Breast epithelium (tissue), 4 donors: ENCODE measurements at places on chromosomes 2 and 18.

DNA sequence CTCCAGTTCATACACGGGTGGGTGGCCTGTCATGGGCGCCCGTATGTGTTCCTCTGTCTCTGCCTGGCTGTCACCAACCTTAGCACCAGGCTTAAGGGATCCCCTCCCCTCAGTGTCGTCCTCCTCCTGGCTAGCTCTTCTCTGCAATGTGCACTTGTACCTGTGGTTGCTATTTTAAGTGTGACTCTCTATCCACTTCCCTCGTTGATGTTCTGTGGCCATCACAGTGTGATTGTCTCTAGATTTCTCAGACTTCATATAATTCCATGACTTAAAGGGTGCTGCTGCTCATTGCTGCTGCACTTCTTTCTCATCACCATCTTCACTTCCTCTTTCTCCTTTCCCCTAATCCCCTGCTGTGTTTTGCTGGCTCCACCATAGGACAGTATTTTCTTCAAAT is 143.4 kb downstream of the EML6 start:
- DNase-seq, result no peak

GRCh38 chr2:231159306-231159705 is 34.5 kb upstream of the HTR2B start:
- no peak for DNase-seq

DNA sequence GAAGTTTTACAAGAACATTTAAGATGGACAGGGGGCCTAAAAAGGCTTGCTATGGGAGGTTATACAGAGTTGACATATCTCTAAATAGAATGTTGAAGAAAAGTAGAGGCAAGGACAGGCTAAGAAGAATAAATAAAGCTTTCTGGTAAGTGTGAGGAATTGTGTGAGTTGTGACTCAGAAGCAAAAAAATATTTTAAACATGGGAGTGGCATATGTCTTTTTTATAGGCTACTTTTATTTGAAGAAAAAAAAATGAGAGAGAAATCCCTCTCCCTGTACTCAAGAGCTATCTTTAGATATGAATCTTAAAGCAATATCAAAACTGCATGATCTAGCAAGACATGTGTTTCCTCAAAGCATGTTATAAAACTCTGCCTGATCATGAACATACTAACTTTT is 41.1 kb downstream of the RAB3GAP1 start:
- DNase-seq, result no peak

DNA sequence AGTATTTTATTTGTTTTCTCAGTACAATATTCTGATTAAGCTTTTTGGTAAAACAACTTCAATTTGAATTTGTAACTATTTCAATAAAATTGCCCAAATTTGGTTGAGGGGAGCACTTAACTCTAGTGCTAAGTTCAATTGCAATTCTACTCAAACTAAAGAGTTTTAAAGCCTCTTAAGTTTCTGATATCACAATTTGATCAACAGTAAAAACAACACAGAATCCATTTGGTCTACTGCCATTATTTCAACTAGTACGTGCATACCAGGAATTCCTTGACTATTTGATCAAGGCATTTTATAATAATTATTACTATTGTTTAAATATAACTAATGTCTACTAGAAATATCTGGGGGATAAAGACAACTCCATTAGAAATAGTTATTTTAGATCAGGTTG is 150.9 kb downstream of the ROCK1 start:
- no peak for DNase-seq

- no peak for DNase-seq
These were observed 11.5 kb upstream of the ALPP start for GRCh38 chr2:232367016-232367415.

DNA sequence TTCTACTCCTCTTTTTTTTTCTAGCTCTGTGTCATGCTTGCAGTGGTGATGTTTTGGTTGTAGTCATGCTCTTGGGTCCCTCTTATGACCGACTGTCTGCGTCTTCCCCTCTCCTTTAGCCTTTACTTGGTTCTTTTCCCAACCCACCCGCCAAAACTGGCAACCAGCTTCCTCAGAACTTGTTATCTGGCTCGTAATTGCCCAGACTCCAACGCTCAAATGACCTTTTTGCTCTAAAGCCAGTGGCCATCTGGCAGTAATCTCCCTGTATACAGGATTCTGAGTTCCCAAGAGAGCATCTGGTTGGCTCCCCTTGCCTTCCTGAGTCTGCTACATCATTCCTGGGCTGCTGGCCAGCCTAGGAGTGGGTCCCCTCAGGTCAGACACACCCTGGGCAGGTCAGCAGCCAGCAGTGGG is 147.2 kb downstream of the MGAT5 start:
- DNase-seq, result no peak

GRCh38 chr2:98436734-98437133 is 7.9 kb upstream of the INPP4A start:
- DNase-seq, result no peak

- DNase-seq, result no peak
These were observed at the start of gene ZEB2 for GRCh38 chr2:144519934-144520731. Gene ZEB2, minus strand, starts transcription at chr2:144520119. Its CDS starts 2,769 bp downstream, at chr2:144517350.

GRCh38 chr2:88967844-88968243 is 276.4 kb downstream of the RPIA start:
- no peak for DNase-seq

DNA sequence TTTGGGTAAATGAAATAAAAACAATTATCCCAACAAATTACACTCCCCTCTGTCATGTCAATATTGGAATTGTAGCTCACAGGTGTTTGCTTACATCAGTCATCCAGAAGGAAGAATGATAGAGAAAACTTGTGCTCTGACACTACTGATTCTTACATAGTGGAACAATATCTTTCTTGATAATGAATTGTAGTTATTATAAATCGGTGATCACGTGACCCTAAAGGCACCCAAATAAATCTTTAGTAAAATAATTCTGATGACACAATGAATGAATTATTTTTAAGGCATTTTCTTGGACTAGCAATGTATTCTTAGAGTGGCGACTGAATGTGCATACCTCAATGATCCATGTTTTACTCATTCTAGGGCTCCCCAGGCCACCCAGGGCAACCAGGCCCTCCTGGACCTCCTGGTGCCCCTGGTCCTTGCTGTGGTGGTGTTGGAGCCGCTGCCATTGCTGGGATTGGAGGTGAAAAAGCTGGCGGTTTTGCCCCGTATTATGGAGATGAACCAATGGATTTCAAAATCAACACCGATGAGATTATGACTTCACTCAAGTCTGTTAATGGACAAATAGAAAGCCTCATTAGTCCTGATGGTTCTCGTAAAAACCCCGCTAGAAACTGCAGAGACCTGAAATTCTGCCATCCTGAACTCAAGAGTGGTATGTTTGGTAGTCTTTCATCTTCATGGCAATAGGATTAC is 34.5 kb downstream of the COL3A1 start:
- DNase-seq, result no peak

- no peak for DNase-seq
These were observed 19.7 kb downstream of the CCDC102B start for GRCh38 chr18:68817584-68817983.

GRCh38 chr18:69674966-69675365 is 272.7 kb downstream of the CD226 start:
- DNase-seq, result no peak

- DNase-seq, result no peak
These were observed 148.7 kb upstream of the DSEL start for GRCh38 chr18:67665266-67665665.

GRCh38 chr2:232365621-232366321 is 12.8 kb upstream of the ALPP start:
- no peak for DNase-seq

- DNase-seq, result no peak
These were observed 46.7 kb upstream of the LRRTM1 start for GRCh38 chr2:80351231-80351630.

GRCh38 chr2:232282508-232283055 is 96.0 kb upstream of the ALPP start:
- DNase-seq, result no peak

GRCh38 chr2:200708943-200709342 is 102.8 kb upstream of the BZW1 start:
- DNase-seq, result no peak

DNA sequence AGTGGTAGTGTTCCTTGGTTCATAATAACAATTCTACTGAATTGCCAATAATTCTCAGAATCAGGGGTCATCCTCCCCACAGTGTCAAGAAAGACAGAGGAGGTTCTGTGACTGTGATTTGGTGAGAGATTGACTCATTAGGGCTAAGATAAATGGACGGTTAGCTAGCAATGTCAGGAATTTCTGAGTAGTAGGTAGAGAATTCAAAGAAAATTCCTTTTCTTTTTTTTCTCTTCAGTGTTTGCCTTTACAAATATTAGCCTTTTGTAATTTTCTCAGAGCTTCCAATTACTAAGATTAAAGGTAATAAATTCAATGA is 16.8 kb upstream of the CRIM1 start:
- DNase-seq, result no peak
